AG04450 (cell line): ENCODE measurements at places on chromosomes 12 and 14. TPM values are rescaled to one million over a fixed set of nuclear protein-coding genes. Genes with fewer than 3 reads are reported as not detected.

GRCh38 chr12:107655281-107656065 lies 30.1 kb upstream of the PWP1 start:
- DNase-seq = no peak

The CLEC12A gene
- not detected in 2 replicates for polyA plus RNA-seq

DNA sequence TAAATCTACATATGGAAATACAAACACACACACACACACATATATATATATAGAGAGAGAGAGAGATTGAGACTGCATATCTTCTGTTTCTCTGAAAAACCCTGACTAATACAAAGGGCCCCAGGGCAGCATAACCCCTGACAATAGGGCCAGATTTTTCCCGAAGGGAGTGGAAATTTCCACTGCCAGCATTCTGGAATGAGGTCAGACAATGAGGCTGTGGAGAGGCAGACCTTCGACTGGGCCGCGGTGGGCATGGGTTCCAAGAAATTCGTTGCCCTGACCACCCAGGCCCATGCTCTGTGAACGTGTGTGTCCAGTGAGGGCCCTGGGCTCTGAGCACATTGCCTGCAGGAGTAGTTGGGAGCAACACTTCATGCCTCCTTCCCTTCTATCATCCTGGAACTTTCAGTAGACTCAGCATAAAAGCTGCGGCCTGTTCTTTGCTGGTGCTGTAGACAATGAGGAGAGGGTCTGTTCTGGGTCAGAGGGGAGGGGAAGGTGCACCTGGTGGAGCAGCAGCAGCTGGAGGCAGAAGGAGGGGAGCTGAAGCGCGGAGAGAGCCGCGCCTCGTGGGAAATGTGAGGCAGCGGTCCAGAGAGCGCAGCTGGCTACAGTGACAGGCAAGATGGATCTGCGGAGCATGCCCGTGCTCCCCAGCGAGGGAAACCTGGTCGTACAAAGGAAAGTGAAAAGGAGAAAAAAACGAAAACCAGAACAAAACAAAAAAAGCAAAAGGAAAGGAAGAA lies 25.6 kb upstream of the CCDC60 start:
- no peak for DNase-seq

The RAB5B gene
- 136 and 157 TPM in 2 replicates for polyA plus RNA-seq

DNA sequence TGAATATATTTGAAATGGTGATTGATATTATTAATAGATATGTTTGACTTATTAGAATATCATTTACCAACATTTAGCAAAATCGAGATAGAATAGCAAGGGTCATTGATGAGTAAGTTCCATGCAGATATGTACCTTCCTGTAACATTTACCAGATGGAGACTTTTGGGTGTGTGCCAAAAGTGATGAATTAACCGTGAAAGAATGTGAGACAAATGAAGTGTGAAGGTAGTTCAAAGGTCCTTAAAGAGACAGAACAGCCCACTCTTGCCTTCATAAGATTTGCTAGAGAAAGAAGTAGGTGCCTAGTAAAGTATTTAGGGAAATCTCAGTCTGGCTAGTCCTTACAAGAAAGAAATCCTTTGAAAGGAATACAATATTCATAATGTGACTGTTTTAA lies 45.5 kb downstream of the FGD4 start:
- DNase-seq = no peak

- no peak for DNase-seq
These were observed 55.6 kb upstream of the PTHLH start for GRCh38 chr12:28027947-28028724.
